Stimulated activated effector memory CD8-positive, alpha-beta T cell treated with anti-CD3 and anti-CD28 coated beads, Interleukin-12 subunit alpha, Interleukin-12 subunit beta, amount 100 ng/mL, for 72 hours (primary cell): ENCODE measurements at places on chromosomes 16 and 17.

GRCh38 chr17:60524463-60525327, 1.3 kb downstream of the APPBP2 start:
- DNase-seq: no peak

DNA sequence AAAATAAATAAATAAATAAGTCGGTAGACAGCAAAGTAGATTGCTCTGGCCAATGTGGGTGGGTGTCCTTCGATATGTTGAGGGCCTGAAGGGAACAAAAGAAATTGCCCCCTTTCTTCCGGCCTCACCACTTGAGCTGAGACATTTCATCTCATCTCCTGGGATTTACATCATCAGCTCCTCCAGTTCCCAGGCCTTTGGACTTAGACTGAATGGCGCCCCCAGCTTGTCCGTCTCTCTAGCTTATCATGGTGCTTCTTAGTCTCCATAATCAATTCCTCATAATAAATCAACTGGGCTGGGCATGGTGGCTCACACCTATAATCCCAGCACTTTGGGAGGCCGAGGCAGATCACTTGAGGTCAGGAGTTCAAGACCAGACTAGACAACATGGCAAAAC, 13.8 kb upstream of the HAP1 start:
- DNase-seq: no peak

- DNase-seq: peak; percentile 58
These were observed 41.7 kb upstream of the JPH3 start for GRCh38 chr16:87560428-87561199.

DNA sequence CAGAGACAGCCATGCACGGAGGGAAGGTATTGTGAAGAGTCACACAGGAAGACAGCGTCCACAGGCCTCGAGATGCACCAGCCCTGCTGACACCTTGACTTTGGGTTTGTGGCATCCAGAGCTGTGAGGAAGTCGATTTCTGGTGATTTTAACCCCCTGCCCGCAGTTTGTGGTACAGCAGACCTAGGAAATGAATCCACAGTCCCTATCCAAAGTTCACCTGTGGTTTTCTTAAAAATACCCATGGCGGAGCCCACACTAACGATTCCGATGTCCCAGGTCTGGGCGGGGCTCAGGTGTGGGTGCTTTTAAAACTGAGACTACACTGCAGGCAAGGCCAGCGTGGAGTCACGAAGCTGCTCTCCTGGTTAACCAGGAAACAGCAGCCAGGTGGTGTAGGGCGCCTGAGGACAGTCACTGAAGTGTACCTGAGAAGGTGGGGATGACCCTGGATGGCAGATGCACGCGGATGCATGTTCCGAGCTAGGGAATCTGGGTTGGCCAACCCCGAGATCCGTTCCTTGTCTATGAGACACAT, 14.4 kb upstream of the MEAK7 start:
- DNase-seq: peak; percentile 23

DNA sequence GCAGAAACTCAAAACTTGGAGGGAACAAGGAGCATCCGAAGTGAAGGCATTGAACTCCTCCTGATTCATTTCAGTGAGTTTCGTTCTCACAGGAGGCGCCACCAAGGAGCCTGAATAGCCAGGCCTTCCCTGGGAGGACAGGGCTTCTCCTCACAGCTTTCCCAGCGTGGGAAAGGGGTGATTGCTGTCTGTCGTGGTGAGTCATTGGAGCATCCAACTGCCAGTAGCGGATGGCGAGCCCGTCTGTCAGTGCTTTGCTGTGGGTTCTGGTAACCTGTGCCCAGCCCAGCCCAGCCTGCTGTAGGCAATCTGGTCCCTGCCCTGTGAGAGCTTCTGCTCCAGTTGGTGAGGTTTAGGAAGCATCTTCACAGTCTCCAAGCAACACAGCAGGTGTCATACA, 28.3 kb downstream of the PLCD3 start:
- DNase-seq: no peak

GRCh38 chr16:74942566-74942965, 42.4 kb downstream of the WDR59 start:
- no peak for DNase-seq

GRCh38 chr16:73060892-73061490, 13.1 kb upstream of the ZFHX3 start:
- DNase-seq: no peak

GRCh38 chr17:50911890-50912289, 45.7 kb upstream of the TOB1 start:
- DNase-seq: no peak

DNA sequence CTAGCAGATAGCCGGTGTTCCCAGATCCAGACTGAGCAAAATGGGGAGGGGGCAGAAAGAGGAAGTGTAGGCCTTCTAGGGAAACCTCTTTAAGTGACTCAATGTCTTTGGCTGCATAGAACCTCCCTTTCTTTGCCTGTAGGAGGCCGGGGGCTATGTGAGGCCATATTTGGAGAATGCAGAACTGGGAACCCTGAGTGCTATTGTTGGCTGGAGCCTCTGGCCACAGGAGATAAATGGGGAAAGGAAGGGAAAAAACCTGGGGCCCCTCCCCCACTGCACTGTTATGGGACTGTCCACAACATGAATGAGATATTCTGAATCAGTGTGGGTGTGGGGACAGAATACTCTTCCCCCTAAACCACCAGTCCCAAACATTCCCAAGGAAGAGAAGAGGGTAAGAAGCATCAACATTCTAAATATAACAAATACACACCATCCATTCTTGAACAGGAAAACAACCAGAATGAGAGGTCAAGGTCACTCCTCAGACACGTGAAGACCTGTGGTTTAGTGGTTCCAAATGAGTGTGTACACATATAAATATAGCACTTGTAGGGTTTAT, 2.4 kb downstream of the VPS25 start:
- no peak for DNase-seq

GRCh38 chr16:383326-384051, 1.7 kb upstream of the PGAP6 start:
- DNase-seq: no peak

DNA sequence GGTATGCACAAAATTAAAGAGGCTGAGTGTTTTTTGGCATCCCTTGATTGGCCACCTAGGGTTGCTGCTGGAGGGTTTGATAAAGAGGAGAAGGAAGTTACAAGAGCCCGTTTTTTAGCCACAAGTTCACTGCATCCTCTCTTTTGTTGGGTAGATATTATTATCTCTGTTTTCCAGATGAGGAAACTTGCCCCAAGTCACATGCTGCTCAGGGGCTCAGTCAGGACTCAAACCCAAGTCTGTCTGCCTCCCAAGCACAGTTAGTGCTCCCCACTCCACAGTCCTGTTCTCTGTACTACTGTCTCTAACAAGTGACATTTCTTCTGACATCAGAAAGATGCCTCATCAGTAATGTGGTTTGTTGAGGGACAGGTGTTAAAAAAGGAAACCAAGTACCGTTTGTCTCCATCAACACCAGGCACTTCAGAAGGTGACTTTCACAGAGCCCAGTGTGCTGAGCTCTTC, 1.4 kb downstream of the NT5M start:
- DNase-seq: no peak

DNA sequence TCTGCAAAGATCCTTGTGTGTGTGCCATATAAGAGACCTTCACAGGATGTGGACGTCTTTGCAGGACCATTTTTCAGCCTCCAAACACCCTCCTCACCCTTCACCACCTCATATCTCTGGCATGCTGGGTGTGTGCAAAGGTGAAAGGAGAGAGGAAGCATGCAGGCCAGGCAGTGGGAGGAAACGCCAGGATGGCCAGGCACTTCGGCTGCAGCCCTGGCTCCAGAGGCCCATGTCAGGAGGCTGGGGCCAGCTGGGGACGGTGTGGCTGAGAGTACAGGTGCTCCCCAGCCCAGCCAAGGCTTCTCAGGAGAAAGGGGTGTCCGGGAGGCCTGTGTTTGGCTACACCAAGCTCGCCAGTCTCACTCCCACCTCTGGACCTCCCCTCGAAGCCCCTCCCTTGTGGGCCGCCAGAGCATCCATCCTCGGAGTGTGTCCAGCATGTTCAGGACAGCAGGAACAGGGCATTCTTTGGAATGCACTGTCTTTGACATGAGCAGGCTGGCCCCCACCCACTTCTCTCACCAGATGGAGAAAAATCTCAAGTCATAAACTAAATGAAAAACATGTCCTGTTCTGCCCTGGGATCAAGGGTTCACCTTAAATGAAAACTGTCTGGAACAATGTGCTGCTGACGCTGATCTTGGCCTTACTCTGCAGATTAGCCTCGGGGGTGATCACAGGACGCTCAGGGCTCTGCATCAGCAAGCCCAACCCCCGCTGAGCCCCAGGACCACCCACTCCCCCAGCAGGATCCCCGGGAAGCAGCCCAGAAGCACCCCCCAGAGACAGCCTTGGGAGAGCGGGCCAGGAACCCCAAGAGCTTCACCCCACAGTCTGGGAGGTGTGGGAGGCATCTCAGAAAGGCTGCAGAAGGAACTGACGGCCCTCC, 15.9 kb downstream of the PEMT start:
- DNase-seq: no peak

GRCh38 chr16:14301169-14302030, 230.3 kb downstream of the MRTFB start:
- no peak for DNase-seq

- no peak for DNase-seq
These were observed 21.4 kb upstream of the NKD1 start for GRCh38 chr16:50526796-50527195.

- DNase-seq: no peak
These were observed 66.8 kb downstream of the DNAH17 start for GRCh38 chr17:78510141-78511075.

DNA sequence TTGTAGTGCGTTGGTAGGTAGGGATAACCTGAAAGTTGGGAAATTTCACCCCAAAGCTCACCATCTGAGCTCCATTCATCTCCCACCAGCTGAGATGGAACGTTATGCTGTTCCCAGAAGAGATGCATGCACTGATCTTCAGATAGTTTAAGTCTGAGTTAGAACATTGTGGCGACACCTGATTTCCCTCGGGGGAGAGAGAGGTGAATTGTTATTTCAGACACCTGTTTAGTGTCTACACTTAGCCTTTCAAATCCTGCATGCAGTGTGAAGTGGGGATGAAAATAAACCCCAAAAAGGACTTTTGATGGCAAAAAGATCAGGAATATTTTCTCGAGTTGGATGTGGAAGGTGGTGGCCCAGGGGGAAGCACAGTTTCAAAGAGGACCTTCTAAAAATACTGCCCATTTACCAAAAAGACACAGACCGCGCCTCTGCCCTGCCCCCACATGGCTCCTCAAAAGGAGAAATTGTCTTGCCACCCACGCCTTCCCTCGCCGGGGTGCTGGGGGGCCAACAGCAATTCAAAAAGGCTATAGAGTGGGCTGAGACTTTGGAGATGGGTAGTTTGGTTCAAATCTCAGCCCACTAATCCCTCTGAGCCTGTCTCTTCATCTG, 11.4 kb downstream of the CIITA start:
- no peak for DNase-seq

GRCh38 chr16:48136547-48137360, 19.0 kb downstream of the ABCC12 start:
- DNase-seq: no peak

DNA sequence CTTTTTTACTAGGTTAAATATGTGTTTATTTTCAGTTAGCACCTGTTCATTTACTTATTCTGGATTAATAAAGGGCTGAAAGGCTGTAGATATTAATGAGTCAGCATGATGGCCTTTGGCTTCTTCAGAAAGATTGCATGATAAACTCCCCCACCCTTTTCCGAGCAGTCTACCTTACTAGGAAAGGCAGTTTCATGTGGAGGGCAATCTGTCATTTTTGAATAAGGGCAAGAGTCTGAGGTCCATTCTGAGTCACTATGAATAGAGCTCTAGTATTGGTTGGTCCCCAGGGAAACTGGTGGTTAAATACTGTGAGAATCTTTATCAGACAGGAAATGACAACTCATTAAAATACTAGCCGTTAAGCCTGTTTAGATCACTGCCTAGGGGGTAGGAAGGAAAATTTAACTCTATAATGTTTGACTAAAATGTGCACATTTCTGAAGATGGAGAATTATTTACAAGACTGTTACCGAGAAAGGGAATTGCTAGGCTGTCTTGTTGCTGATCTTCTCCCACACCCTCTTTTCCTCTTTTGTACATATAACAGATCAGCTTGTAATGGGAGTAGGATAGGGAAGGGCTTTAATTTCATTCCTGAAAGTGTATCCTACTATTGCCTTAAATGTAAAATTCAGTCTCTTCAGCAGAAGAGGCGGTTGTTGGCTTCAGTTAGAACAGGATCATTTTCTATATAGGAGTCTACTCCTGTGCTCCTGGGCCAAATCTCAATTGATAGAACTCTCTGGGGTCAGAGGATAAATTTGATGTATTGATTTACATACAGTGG, 63.3 kb downstream of the TUBD1 start:
- no peak for DNase-seq

DNA sequence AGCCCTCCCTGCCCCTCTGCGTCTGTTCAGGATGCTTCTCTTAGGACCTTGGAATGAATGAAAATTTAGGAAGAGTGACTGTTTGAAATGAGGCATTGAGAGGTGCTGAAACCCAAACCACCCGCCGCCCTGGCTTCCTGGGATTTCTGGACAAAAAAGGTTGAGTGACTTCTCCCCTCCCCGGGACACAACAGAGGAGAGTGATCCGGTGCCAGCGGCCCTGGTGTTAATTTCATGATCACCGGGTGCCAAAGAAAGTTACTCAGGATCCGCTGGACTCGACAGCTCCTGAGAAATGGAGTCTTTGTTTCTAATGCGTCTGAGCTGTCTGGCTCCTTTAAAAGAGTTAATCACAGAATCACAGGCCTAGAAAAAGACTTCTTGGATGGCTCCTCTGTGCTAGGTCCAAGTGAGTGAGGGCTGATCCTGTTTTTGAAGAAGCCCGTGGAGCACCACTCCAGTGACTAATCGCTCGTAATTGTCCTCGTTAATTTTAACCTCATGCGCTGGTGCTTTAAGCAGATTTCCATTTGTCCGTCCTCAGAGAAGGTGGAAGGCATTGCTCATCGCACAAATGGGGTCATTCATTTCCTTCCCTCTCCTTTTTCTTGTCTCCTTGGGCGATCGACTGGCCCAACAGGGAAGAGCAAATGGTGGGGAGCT, 144.4 kb upstream of the ZFHX3 start:
- DNase-seq: no peak

GRCh38 chr16:85288341-85288868, 176.1 kb upstream of the CIBAR2 start:
- DNase-seq: no peak

GRCh38 chr16:54937671-54938211, 7.1 kb downstream of the IRX5 start:
- DNase-seq: no peak

DNA sequence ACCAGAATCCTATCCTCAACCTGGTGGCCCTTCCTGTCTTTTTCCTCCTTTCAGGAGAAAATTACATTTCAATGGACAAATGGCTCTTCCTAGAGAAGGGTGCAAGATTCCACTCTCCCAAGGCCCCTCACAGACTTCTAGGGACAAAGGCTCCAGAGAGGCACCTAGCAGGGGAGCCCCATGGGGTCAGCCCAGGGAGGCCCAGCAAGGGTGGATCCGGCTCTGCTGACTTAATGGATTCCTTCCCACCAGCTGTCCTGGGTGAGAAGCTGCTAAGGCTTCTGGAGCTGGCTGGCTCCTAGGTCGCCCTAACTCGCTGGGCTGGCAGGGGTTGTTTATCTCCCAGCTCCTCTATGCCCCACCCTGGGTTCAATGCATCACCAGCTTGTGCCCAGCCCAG, 152.4 kb downstream of the ZNF423 start:
- no peak for DNase-seq
